Fibroblast of skin of right biceps (primary cell): ENCODE measurements at places on chromosomes 13 and 19.

- DNase-seq, result peak; percentile 44
Observed at GRCh38 chr13:33213024-33213768, 72.4 kb downstream of the STARD13 start.

DNA sequence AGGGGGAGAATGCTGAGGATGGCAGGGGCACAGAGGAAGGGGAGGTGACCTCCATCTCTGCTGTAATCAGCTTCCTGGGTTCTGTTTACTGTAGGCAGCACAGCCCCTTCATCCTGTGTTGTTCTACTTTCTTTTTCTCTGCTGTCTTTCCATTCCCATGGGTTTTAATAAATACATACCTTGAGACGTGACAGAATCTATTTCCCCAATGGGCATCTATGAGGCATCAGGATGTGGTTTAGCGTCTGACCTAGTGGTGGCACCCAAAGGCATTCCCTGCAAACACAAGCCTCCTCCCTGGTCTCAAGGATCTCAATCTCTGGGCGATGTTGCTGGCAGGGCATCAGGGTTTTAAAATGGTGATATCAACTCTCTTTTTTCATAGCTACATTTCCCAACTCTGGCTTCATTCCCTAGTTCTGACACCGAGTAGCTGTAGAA lies 60.8 kb downstream of the ALOX5AP start:
- peak; percentile 65 for DNase-seq

DNA sequence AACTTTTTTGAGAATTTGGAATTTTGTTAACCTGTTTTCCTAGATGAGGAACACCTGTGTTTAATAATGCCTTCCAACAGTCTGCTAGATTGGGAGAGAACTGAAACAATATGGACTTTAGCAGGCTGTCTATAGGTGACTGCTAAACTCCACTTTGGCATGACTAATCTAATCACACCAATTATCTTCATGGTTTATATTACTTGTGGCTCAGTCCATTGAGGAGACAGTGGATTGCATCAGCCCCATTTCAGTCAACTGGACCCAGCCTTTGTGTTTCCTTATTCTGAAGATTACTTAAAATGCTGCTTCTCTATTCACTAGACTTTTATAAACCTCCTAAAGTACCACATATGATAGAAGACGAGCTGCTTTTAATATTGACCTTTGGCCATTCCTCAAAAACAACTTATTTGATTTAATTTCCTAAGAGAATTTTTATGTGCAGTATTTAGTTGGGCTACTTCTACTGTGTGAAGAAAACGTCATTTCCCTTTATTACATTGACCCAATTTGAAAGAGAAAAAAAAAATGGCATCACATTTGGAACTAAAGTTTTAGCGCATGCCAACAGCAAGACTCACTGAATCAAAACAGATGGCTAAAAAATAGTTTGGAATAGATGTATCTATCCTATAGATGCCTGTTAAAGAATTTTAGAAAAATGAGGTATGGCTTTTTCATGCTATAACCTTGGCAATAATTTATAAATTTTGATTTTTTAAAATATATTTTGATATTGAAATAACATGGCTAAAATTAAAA lies 295.8 kb downstream of the NDFIP2 start:
- peak; percentile 61 for DNase-seq

DNA sequence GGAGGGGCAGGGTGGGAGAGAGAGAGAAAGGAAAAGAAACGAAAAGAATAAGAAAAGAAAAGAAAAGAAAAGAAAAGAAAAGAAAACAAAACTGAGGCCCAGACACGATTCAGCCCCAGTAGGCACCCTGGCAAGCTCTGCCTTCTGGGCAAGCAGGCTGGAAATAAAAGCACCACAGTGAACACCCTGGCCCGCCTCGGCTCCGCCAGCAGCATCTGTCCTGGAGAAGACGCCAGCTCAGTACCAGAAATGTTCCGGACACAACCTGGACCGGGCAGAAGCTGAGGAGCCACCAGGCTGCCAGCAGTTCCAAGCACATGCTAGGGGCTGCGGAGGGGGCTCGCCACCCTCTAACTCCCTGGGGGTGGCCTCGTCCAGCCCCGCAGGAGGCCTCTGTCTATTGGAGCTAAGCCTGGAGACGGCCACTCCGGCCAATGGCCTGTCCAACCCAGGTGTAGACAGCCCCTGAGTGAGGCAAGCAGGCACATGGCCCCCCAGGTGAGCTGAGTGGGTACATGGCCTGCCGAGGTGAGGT lies 11.4 kb upstream of the CPAMD8 start:
- DNase-seq, result no peak

DNA sequence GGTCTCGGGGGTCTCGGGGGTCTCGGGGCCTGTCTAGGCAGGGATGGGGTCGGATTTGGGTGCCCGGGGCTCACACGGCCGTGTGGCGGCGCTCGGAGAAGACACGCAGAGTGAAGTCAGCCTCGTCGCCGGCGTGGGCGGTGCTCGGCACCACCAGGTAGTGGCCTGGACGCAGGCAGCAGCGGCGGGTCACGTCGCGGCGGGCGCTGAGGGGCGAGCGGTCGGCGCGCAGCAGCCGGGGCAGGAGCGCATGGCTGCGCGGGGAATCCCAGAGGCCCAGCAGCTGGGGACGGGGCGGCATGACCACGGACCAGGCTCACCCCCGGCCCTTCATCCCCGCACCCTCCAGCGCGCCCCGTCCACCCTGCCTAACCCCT lies 8.2 kb downstream of the CAPN12 start:
- DNase-seq, result peak; percentile 28

DNA sequence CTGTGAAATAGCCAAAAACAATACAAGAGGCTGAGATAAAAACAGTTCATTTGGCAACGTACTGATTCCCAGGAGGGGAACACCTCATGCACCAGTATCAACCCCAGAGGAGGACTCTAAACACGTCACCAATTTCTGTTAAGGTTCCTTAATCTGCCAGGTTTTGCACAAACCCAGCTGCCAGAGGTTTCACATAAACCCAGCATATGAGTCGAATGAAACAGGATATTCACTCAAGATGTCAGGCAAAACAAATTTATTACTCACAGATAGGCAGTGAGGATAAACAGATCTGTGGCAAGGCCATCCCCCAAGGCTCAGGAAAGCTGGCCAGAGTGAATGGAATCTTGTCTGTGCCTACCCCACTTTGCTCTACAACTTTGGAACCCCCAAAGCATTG lies 210.9 kb downstream of the GPC5 start:
- DNase-seq, result peak; percentile 58

- DNase-seq, result peak; percentile 7
Observed at GRCh38 chr13:87669379-87669978, 1.7 kb upstream of the SLITRK5 start.

DNA sequence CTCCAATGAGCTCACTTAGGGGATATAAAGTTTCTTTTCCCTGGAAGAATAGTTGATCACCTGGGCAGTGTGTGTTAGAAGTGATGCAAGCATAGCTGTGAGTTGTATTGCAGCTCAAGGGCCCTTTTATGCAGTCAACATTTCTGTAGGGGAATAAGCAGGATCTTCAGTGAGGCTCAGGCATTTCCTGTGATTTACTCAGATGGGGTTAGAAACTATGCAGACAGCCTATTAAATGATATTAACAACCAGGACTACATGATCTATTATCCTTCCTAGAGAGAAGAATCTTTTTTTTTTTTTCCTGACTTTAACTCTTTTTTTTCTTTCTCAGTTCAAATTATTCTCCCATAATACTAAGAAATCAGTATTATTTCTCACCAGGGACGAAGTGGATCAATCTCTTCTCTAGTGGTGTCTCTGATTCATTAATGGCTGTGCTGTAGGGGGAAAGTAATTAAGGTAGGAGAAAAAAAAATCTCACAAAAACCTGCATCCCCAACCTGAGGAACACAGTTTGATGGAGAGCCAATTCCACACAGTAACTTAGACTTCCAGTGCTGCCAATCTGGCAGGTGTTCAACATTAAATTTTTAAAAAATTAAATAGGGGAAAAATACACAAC lies 126.4 kb upstream of the SLC10A2 start:
- DNase-seq, result peak; percentile 52

- peak; percentile 32 for DNase-seq
Observed at GRCh38 chr13:94705081-94706030, 7.0 kb downstream of the SOX21 start.

DNA sequence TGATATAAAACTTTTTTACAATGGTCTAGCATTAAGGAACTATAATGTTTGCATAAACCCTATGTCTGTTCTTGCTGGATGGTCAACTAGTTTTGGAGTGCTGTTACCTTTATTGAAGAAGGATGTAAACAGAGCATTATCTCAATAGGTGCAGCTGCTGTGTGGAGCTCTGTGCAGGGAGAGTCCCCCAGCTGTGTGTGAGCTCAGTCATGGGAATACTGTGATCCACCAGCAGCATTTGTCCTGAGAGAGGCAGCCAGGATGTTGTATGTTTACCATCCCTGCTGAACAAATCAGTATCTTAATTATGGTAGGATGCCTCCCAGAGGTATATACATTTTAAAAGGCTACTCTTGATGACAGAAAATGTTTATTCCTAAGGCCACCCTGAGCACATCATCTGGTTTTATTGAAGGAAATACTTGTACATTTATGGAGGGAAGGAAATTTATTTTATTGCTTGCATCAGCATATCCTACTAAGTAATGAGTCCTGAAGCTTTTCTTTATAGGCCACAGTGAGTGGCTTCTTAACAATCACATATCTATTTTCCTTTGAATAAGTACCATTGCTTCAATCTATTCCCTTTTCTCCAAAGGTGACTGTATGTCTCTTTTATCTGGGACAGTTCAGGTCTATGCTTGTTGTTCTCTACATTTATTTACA lies 11.7 kb downstream of the RAP2A start:
- DNase-seq, result no peak

DNA sequence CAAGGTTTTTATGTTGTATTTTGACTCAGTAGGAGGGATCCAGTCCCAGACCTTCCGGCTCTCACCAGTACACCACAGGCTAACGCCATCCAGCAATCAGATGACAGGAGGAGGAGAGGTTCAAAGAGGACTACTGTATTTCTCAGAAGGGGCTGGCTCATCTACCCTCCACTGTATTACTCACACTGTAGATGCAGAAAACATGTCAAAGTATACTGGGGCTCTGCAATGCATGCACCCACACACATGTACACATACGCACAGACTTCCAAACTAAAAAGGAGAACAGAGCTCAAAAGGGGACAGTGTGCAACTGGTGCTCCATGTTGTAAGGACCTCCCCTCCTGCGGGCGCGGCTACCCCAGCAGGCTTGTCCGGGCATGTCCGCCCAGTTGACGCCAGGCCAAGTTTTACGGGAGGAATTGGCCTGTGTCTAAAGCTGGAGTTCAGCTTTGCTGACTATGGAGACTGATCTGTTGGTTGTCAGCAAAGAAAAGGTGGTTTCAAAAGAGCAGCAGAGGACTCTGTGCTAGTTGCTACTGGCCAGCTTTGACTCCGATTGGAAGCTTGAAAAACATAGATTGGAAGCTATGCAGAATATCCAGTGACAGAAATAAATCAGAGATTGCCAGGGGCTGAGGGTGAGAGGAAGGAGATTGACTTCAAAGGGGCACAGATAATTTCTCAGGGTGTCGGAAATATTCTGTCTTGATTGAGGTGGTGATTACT lies 314.2 kb downstream of the DLEU7 start:
- DNase-seq, result peak; percentile 84

GRCh38 chr19:41801792-41802211 lies 5.4 kb downstream of the CEACAM3 start:
- no peak for DNase-seq

- no peak for DNase-seq
Observed at GRCh38 chr19:30077851-30078355, 135.9 kb downstream of the URI1 start.

DNA sequence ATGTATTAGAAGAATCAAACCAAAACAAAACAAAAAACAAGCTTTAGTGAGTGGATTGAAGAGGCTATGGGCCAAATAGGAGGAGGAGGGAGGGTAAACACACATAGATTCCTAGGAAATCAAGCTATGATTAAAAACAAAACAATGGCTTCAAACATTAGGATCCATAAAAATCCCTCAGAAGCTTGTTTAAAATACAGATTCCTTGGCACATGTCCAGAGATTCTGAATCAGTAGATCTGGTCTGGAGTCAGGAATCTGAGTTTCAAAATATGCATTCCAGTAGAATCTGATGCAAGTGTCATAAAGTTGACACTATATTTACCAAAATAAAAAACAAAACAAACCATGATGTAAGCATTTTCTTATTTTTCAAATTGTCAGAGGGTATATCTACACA lies 692.8 kb upstream of the SGCG start:
- peak; percentile 30 for DNase-seq

DNA sequence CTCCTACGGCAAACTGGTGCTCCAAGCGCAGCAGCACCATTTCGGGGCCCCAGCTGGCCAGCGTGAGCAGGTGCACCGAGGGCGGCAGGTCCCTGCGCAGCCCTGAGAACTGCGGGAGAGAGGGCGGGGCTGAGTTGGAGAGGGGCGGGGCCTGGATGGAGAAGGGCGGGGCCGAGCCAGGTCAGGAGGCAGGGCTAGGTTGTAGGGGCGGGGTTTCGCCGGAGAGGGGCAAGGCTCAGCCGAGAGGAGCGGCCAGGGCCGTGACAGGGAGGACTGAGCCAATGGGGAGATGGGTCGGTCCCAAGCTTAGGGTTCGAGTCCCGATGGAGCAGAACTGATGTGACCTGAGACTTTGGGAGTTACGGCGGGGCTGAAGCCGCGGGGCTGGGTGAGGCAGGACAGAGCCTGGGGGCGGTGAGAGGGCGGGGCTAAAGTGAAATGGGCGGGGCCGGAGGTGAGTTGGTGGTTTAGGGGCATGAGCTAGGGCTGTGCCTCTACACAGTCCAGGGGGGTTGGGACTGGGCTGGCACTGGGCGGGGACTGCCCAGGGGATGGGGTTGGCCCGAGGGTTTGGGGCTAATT lies 19.0 kb downstream of the MAN2B1 start:
- peak; percentile 27 for DNase-seq

DNA sequence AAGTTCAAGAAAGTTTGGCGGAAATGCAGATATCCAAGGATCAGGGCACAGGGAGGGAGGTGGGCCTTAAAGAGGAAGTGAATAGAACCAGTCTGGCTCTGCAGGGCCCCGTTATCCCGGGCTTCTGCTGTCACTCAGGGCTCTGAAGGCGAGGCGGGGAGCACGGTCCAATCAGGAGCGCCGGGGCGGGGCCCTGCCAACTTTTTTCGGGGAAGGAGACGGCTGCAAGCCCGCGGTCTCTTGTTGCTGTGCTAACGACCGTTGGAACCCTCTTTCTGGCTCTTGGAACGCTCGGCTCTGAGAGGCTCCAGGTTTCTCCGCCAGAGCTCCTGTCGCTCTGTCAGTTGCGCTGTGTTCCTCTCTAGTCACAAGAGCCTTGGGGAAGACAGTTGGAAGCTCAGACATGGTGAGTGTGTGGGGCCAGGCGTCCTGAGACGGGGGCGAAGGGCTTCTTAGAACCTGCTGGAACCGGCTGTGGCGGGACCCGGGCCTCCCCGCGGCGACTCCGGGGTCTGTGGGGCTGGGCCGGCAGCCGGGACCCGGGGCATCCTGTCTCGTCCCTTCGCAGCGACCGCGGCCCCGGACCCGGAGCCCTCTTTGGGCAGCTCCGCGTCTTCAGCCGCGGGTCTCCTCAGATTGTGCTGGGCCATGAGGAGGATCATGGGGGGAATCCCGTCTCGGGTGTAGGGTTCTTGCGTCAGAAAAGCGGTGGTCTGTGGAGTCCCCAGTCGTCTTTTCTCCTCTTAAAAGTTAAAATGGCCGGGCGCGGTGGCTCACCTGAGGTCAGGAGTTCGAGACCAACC lies 27.7 kb downstream of the ZNF844 start:
- DNase-seq, result peak; percentile 93
